ENCODE measurements at places on chromosomes 4 and X.

GRCh38 chr4:4981427-4981826 is 37.8 kb downstream of the CYTL1 start:
- DNase-seq, result no peak

- no peak for DNase-seq
Measured at GRCh38 chr4:34170946-34171345, 2073.4 kb downstream of the ARAP2 start.

DNA sequence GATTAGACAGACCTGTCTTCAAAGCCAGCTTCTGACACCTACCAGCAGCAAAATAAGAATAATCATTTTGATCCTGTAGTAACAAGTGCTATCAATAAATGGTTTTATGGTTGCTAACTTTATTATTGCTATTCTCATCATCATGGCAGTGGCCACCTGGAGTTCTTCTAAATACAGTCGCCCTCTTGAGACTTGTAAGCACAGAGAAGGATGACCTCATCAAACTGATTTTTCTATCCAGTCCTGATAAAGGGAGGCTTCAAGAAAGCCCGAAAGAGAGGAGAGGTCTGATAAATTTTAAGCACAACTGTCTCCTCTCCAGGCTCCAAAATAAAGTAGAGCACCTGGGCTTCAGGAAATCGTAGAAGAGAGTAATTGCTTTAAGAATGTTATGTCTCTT is 286.4 kb downstream of the USP46 start:
- no peak for DNase-seq

DNA sequence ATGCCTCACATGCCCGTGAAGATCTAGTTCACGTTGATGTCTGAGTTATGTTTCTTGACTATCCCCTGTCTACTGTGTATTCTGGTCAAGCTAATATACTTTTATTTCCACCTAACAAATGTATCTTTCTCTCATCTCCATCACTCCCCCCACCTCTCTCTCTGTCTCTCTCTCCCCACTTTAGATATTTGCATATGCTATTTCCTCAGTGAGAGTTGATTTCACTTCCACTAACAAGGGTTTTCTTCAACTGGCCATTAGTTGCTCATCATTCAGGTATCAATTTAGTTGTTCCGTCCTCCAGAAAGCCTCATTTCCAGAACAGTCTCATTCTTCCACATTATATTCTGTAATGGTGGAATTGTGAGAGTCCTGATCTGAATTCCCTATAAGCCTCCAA is 1777.8 kb upstream of the TENM3 start:
- DNase-seq, result no peak

- no peak for DNase-seq
Measured at GRCh38 chrX:132749406-132749805, 209.0 kb downstream of the HS6ST2 start.

DNA sequence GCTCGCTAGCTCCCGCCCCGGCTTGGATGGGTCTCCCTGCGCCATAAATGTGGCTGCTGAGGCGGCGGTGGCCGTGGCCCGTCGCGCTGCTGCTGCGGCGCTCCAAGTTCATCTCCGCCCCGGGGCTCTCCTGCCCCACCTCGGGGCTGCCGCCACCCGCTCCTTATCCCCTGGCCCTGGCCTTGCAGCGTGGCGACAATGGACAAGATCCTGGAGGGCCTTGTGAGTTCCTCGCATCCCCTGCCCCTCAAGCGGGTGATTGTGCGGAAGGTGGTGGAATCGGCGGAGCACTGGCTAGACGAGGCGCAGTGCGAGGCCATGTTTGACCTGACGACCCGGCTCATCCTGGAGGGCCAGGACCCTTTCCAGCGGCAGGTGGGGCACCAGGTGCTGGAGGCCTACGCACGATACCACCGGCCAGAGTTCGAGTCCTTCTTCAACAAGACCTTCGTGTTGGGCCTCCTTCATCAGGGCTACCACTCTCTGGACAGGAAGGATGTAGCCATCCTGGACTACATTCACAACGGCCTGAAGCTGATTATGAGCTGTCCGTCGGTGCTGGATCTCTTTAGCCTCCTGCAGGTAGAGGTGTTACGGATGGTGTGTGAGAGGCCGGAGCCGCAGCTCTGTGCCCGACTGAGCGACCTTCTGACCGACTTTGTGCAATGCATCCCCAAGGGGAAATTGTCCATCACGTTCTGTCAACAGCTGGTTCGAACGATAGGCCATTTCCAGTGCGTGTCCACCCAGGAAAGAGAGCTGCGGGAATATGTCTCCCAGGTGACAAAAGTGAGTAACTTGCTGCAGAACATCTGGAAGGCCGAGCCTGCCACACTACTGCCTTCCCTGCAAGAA is 763 bp downstream of the USP38 start:
- DNase-seq, result no peak

DNA sequence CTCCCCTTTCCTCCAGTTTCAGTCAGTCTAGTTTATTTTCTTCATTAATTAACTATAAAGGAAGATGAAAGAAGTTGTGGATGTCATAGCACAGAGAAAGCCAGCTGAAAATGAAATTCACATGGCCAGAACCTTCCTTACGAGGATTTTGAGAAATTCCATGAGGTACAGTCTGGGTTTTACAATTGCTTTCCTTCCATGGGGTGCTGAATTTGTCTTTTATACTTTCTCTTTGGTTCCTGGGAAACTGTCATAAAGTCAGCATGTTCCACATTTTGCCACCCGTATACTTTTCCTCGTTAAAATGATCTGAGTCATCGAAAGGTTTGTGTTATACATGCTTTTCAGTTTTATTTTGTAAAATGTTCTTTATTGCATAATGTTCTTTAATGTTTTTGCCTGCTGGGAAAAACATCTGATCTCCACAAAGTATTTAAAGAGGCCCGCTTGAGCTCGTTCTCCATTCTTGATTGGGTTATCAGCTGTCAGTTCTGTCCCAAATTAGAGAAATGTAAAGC is 78.1 kb upstream of the CLDN34 start:
- DNase-seq, result no peak

DNA sequence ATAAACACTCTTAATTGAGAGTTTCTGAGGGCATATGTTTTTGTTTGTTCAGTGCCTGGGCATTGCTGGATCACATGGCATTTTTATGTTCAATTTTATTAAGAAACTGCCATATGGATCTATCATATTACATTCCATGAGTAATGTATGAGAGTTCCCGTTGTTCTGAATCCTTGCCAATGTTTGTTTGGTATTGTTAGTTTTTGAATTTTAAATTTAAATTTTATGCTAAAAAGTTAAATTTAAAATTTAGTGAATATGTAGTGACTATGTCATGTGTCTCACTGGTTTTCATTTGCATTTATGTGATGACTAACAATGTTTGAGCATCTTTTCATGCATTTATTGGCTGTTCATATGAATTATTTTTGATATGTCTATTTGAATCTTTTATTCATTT is 54.8 kb upstream of the GEMIN8 start:
- DNase-seq, result no peak

GRCh38 chrX:13055486-13055885 is 11.1 kb upstream of the FAM9C start:
- no peak for DNase-seq

DNA sequence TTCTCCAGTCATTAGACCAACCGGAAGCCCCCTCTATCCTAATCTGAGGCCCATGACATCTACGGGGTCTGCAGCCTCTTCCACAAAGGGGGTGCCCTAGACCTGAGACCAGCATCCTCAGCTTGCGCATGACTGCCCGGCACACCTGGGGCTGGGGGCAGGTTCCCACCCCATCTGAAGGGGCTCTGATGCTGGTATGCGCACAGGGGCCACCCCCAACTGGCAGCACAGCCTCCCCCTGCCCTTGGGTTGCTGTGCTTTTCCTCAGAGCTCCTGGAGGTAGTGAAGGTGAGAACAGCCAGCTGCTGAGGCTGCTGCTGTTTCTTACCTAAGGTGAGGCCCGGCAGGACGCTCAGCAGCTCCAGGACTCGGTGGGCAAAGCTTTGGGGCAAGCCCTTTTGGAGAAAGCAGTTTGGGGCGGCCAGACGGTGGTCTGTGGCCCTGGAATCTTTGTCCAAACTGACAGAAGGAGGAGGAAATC is 18.9 kb upstream of the CPLX1 start:
- DNase-seq, result no peak

DNA sequence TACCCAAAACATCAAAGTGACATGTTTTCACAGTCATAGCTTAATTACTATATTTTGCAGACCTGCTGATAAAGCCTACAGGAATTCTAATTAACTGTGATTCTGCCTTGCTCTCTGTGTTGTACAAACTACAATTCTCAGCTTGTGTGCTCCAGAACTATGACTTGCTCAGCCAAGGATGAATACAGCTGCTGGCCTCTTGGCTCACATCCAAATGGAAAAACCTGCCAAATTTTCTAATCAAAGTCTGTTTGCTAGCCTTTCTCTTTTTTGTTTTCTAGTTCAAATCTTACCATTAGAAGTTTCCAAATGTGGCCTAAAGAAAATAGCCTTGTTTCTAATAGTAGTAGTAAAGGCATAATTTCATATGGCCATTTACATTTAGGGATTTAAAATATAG is 1176.8 kb downstream of the FAM133A start:
- DNase-seq, result no peak

DNA sequence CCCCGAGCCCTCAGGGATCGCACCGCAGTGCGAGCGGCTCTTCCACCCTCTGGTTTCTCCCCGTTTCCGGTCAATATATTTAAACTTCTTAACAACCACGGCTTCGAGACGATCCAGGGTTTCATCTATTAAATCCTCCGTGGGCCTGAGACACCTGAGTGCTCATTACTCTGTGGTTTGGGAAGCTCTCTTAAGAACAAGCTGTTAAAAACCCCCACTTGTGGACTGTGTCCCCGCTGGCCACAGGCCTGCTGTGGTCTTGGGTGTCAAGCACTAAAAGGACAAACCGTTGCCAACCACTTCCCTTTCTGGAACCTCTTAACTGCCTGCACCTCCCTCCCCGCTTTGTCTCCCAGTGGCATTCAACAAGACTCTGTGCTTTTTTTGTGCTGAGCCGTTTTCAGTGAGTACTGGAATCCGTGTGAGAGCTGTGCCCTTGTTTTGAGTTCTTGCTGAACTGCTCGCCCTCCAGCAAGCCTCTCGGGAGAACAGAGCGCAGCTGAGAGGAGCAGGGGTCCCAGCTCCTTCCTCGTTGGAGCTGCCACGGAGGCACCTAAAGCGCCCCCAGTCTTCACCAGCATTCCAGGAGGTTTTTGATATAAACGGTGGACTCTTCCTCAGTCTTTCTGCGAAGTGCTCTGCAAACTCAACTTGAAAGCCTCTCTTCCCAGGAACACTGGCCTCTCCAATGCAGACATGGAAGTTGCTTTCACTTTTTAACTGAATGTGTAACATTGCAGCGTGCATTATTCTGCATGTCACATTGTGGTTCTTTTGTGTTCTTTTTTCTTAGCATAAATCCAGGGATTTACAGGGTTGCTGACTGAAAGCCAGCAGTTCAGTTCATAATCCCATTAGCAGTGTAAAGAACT is 691 bp upstream of the IGFBP7 start:
- no peak for DNase-seq

- no peak for DNase-seq
Measured at GRCh38 chr4:137819964-137820383, 287.7 kb upstream of the PCDH18 start.

- DNase-seq, result no peak
Measured at GRCh38 chr4:48503233-48504025, 13.4 kb downstream of the ZAR1 start.

DNA sequence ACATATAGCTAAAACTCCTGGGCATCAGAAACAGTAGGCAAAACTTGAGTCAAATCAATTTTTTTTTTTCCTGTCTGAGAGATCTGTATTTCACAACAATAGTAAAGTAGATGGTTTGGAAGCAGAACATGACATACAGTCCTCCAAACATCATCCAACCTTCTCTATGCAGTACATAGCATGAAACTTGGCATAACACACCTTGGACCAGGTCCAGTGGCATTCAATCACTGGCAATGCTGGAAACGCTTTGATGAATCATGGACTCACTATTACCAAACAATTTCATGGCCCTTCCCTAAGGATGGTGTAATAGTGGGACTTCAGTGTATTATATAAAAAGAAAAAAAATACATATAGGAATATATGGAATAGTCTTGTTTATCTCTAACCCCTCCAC is 154.6 kb downstream of the FMR1NB start:
- DNase-seq, result no peak

GRCh38 chr4:63029380-63029779 is 1379.9 kb downstream of the TECRL start:
- DNase-seq, result no peak

GRCh38 chr4:53579826-53580225 is 11.5 kb downstream of the LNX1 start:
- DNase-seq, result no peak

- DNase-seq, result no peak
Measured at GRCh38 chr4:147714575-147715401, 17.1 kb upstream of the ARHGAP10 start.

GRCh38 chr4:22689428-22689827 is 3.3 kb upstream of the GBA3 start:
- no peak for DNase-seq

DNA sequence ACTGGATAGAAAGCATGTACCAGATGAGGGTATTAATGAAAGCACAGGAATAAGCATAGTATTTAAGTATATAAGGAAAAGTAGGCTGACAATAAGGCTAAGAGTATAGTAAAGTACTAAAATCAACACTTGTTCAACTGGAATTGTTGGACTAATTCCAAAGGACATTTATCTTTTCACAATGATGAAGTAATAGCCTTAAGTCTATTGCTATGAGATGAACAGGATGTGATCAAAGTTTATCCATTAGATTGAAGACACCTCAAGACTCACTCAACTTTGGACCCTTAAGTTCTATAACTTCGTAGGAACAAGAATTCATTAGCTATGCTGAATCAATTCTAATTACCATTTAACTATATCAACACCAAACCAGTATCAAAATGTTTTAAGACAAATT is 7.6 kb downstream of the MAD2L1 start:
- DNase-seq, result no peak

GRCh38 chrX:64093761-64094160 is 111.7 kb downstream of the AMER1 start:
- no peak for DNase-seq

- no peak for DNase-seq
Measured at GRCh38 chr4:72494156-72494555, 74.9 kb downstream of the ADAMTS3 start.

DNA sequence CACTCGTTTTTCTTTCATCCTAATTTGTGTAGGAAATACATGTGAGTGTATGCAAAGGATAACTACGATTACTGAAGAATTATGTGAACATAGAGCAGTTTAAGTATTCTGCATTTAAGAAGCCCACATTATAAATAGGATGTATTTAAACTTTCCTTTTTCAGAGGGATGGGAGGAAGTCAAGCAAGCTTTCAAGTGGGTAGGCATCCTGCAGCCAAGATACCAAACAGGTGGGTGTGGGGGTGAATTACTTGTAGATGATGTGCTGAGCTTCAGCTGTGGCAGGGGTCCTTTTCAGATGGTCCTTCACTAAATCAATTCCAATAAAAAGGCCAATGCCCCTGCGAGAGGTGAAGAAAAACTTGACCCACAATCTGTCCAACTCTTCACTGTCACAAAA is 16.3 kb downstream of the ETNPPL start:
- no peak for DNase-seq

DNA sequence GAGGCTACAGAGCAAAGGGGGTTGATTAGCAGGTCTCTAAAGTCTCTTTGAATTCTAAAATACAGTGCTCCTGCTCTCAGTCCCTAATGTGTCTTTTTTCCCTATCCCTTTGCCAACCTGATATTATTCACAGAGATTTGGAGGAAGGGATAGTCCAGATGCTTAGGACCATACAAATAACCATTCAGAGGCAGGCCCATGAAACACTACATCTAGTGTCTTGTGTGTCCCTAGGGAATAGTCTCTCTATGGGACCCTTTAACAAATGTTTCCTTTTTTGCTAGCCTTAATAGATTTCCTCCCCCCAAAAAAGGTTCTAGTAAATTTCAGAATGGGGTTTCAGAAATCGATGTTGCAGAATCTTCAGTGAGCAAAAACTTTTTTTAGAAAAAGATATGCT is 1.7 kb downstream of the NR0B1 start:
- DNase-seq, result no peak

GRCh38 chr4:78058591-78059523 is 1.7 kb downstream of the FRAS1 start:
- no peak for DNase-seq

All from stimulated activated CD8-positive, alpha-beta memory T cell treated with anti-CD3 and anti-CD28 coated beads, Interleukin-4, amount 100 ng/mL, for 4 hours (primary cell).